Upper lobe of left lung (tissue), 6 donors: ENCODE measurements at places on chromosomes 16 and 17.
A peak's percentile ranks its signal among the peaks of the same experiment; 100 is the strongest.

DNA sequence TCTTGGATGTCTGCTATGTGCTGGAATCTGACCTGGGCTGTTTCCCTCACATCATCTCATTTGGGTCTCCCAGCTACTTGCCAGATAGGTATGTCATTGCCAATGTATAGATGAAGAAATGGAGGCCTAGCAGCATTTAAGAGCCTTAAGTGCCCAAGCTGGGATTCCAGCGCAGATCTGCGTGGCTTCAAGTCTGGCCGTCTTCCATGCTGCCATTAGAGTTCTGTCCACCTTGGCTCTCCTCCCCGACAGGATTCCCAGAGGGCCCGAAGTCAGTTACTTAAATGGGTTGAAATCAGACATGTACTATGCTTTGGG is 33.0 kb upstream of the CCR7 start:
- no peak for DNase-seq

DNA sequence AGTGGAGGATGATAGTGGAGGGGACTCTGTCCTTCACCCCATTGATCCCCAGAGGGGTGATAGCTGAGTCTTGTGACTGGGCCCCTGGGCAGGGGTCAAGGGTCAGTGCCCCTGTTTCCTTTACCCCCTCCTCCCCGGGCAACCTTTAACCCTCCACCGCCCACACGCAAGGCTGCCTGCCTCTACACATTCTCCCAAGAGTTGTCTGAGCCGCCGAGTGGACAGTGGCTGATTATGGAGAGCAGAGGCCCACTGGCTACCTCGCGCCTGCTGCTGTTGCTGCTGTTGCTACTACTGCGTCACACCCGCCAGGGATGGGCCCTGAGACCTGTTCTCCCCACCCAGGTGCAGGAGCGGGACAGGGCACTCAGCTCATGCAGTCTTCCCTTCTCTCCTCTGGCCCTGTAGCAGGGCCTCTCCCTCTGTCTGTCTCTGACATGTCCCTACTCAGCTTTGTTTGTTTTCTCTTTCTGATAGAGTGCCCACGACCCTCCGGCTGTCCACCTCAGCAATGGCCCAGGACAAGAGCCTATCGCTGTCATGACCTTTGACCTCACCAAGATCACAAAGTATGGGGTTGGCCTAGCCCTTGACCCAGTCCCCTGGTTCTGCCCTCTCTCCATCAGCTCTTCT is at the start of gene SHBG:
Gene SHBG, plus strand, starts transcription at position 197 of the 633 bp plus-strand sequence. Its CDS starts 38 bp downstream, at position 235.
- no peak for DNase-seq

- no peak for DNase-seq
These were observed 39.9 kb downstream of the PSMD12 start for GRCh38 chr17:67326440-67326839.

- no peak for DNase-seq
These were observed 4.1 kb upstream of the ARL5C start for GRCh38 chr17:39170109-39170508.

DNA sequence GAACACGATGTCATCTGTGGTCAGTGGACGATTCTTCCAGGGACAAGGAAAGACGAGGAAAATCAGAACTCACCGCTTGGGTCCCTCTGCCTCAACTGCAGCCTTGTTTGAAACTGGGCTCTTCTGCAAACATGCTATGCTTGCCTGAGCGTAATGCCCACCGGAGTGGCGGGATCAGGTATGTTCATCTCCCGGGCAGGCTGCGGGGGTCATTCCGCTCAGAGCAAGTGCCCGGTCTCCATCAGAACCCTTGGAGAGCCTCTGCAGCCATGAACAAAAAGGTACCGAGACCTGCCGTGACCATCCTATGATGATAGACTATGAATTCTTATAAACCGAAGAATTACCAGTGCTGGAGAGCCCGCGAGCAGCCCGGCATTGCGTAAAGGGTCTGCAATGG is 64.5 kb upstream of the DNAH17 start:
- no peak for DNase-seq

GRCh38 chr16:1911467-1912214 is 6.6 kb downstream of the HS3ST6 start:
- DNase-seq = peak; percentile 82

GRCh38 chr17:64992325-64992802 is 64.2 kb downstream of the GNA13 start:
- no peak for DNase-seq

DNA sequence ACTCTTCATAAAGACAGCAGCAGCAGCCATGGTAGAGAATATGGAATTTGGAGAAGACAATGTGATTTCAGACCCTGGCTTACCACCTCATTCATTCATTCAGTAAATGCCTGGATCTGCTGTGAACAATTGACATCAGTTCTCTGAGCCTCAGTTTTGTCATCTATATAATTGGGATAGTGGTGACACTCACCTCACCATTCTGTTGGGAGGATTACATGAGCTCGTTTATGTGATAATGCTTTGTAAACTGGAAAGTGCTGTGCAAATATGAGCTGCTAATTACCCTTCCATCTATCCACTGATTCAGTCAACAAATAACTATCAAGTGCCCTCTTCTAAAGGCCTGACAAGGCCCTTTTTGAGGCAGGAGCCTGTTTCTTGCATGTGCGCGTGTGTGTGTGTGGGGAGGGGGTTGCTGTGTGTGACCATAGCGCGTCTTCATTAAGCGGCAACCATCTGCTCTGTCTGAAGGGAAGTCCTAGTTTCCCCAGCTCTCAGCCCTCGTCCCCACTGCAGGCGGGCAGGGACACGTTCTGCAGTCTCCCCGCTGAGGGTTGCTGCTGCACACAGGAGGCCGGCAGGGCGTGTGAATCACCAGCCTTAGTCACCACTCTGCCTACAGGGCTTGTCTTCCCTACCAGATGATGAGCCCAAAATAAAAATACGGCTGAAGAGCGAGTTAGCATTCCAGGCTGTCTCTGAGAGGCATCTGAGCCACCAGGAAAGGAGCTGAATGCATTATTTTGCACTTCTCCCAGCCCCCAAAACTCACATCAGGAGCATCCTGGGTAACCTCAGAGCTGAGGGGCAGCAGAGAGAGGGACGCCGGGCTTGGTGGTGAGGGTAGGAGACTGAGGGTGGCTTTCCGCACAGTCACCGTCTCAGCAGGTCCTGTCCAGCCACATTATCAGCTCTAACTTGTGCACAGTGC is 19.9 kb downstream of the ARL4D start:
- no peak for DNase-seq

- no peak for DNase-seq
These were observed 61.2 kb downstream of the HS3ST3A1 start for GRCh38 chr17:13540546-13540945.

DNA sequence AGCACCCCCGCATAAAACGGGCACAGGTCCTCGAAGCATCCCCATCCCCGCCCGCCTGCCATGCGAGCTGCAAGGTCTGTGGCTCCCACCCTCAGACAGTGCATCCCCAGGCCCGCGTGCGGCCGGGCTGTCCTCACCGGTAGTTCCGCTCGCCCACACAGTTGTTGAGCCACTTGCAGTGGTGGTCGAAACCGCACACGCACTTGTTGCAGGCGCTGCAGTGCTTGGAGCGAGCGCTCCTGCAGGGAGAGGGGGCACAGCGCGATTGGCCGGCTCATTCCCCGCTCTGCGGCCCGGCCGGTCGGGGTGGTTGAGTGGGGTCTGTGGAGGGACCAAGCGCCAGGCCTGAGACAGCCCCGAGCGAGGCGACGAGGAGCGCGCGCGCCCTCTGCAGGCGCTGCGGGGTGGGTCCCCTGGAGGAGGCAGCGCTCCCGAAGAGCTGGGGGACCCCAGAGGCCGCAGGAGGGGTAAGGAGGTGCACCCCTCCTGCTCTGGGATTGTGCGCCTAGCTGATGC is 6.0 kb upstream of the TPPP3 start:
- DNase-seq = peak; percentile 59

DNA sequence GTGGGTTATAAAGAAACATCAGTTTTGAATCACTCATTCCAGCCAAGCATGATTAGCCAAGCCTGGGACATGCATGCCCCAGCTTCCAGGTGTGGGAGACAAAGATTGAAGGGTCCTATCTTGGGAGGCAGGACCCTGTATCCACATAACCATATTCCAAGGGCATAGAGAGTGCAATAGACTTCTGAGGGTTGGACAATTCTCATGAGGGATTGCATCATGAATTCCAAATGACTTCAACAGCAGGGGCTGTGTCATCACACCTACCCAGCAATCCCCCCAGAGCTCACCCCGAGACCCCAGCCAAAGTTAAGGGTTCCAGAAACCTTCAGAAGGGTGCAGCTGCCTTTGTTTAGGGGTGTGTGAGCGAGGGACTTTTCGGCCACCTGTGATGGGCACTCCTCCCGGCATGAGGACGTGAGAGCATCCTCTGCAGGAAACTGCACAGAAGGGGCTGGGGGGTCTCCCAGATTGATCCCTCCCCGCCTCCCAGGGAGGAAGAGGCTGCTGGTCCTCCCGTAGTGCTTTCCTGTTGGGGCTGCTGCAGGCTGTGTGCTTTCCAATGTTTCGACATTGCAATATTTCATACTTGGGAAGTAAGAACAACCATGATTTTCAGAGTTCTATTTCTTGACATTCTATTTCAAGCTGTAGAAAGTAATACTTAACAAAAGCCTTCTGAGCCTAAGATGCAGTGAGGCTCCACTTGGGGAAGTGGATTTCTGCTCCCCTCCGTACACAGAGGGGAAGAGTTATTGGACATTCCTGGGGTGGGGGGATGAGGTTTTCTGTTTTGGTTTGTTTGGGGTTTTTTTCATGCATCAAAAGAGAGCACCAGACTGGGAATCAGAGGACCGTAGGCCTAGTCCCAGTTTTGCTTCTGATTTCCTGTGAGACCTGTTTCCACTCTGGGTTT is 13.3 kb upstream of the PITPNM3 start:
- no peak for DNase-seq

DNA sequence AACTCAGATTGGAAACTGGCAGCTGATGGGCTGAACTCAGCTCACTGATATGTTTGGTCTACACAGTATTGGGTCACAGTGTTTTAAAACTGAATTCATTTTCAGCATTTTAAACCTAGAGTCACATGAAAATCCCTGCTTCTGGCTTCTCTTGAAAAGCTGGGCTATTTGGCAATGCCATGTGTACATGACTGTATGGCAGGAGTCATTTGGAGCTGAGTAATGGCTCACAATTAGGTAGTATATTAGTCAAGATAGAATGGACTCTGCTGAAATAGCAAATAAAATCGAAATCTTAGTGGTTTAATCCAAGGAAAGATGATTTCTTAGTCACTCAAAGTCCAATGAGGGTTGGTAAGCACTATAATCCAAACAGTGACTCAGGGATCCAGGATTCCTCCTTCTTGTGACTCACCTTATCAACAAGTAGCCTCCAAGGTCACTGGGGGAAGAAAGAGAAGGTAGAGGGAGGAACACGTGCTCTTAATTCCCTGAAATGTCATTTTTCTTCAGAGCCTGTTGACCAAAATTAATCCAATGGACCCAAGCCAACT is 13.9 kb upstream of the PMP22 start:
- DNase-seq = no peak

- DNase-seq = no peak
These were observed 200.4 kb downstream of the AXIN2 start for GRCh38 chr17:65360961-65361552.
